NCI-H1092 (cell line): ENCODE measurements at places on chromosomes 7 and 10.
A peak's percentile ranks its signal among the peaks of the same experiment; 100 is the strongest.

GRCh38 chr7:100602889-100603725 lies 944 bp downstream of the PCOLCE start:
- DNase-seq = no peak

DNA sequence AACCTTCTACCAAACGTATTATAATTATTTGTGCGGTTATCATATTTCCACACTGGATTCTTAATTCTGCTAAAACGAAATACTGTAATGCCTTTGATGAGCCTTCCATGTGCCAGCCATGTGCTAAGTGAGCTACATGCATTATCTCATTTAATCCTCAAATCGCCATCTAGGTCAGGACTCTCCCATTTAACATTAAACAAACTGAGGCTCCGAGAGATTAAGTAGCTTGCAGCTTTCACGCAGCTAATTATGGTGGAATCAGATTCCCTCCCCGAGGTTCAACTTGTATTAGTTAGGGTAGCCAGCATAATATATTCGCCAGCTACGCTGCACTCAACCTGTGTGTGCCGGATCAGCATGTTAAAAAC lies 798 bp upstream of the TSPAN33 start:
- DNase-seq = no peak

- DNase-seq = no peak
Measured at GRCh38 chr10:35639021-35639727, 2.9 kb downstream of the FZD8 start.

DNA sequence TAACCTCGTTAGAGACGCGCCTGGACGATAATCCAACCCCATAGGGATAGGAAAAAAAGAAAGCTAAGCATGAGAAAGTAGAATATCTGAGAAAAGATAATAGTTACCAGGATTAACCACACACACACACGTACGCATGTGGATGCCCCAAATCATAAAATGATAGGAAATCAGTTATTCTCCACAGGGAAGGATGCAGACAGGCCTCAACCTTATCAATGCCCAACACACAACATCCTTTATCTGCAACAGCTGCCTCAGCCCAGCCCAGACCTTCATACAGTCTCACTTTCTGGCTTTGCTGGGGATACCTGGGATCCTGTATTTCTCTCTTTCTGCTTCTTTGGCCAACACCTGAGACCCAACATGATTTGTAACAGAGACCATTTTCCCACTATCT lies 123.0 kb downstream of the NOC3L start:
- no peak for DNase-seq

GRCh38 chr10:22554461-22555182 lies 159.8 kb downstream of the PIP4K2A start:
- peak; percentile 62 for DNase-seq

DNA sequence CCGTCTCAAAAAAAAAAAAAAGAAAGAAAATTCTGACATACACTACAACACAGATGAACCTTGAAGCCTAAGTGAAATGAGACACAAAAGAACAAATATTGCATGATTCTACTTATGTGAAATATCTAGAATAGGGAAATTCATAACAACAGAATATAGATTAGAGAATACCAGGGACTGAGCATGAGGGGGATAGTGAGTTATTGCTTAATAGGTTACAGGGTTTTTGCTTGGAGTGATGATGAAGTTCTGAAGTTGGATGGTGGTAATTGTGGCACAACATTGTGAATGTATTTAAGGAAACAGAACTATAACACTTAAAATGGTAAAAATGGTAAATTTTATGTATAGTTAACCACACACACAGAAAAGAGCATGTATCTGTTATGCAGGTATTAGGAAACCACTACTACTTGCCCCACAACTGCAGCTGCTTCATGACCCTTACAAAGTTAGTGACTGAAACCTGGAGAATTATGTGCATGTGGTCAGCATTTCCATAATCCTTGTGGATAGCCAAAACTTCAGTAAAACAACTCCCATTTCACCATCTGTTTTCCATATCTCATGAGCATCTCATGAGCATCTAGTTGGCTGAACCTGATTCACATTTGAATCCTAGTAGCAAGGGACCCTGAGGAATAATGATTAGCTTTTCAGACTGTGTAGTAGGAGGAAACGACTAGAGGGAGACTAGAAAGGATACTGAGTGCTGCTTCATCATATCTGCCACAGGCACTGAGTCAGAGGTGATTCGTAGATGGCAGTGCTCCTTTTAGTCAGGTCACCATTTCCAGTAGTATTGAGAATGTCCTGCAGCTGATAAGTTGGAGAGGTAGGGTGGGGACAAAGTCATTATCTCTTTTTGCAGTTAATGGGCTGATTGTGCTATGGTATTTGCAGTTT lies 26.3 kb downstream of the SAMD8 start:
- no peak for DNase-seq

DNA sequence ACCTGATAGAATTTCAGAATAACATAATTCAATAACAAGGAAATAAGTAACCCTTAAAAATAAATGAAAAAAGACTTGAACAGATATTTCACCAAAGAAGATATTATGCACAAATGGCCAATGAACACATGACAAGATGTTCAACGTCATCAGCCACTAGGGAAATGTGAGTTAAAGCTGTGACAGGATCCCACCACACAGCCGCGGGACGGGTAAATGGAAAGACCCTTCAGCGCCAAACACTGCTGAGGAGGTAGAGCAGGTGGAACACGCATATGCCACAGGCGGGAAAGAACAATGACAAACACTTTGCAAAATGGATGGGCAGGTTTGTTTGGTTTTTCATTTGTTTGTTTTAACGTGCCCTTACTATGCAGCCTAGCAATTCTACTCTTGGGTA lies 86.1 kb upstream of the RNF32 start:
- peak; percentile 31 for DNase-seq

DNA sequence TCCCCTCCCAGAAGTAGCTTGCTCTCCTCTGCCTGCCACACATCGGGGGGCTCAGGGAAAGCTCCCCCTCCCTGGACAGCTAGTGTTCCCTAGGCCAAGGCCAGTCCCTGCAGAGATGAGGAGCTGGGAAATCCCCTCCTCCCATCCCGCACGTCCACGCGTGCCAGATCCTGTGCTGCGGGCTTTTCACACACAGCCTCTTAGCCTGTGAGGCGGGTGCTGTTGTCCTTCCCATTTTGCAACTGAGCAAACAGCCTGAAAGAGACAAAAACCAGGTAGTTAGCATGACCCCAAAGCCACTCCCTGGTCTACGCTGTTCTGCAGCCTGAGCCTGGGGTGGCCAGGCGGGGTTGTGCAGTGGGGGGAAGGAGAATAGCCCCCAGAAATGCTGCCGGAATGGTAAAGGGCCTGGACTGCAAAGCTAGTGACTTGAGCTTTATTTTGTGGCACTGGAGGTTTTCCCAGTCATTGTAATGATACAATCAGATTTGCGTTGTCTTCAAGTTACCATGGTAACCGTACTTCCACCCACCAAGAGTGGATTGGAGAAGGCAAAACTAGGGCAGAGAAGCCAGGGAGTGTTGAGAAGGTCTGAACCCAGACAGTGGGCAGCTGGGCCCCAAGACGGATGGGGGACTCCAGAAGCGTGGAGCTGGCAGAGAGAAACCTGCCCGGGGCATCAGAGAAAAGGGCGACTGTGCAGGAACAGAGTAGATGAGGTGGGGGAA lies 98.6 kb upstream of the KCTD7 start:
- DNase-seq = no peak

DNA sequence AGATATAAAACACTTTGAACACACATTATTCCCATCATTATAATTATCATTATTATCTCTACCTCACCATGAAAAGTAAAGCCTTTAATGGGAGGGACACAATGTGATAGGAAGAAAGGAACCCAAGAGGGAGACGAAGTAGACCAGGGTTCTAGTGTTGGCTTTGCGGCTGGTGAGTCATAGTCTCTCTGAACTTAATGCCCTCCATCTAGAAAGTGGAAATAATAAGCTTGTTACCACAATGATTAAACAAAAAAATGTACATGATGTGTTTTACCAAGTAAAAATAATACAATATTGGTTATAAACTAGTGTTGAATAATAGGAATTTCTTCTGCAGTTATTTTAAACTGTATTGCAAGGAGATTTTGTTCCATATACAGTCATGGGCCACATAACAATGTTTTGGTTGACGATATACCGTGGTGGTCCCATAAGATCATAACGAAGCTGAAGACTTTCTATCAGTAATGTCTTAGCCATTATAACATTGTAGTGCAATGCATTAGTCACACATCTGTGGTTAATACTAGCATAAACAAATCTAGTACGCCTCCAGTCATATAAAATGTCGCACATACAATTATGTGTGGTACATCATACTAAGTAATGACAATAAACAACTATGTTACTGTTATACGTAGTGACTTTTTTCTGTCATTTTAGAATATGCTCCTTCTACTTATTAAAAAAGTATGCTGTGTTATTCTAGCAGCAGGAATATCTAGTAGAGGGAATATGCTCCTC lies 450.6 kb upstream of the SORCS1 start:
- no peak for DNase-seq

DNA sequence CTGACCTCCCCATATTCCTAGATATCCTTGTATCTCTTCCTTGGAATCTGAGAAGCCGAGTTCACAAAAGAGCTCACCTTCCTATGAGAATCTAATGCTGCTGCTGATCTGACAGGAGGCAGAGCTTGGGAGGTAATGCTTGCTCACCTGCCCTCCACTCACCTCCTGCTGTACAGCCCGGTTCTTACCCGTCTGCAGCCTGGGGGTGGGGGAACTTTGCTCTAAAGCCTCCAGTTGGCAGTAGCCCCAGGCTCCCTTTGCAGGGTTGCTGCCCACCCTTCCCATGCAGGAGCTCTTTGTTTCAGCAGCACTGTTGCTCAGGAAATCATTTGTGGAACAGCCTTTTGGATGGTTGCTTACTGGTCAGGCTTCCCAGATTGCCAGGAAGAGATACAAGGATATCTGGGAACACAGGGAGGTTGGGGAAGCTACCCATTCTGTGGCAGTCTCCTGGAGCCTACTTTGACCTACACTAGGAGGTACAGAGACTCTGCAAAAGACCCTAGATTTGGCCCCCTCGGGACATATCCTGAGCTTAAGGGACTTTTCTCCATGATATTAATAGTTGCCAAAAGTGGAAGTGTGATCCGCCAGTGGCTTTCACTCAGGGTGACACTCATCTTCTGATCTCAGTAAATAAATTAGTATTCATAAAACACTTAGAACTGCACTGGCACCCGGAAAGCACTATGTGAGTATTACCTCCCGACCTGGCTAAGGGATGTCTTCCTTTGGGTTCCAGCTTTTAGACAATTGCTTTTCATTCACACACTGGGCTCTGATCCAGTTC lies 363.7 kb upstream of the PODXL start:
- DNase-seq = no peak

DNA sequence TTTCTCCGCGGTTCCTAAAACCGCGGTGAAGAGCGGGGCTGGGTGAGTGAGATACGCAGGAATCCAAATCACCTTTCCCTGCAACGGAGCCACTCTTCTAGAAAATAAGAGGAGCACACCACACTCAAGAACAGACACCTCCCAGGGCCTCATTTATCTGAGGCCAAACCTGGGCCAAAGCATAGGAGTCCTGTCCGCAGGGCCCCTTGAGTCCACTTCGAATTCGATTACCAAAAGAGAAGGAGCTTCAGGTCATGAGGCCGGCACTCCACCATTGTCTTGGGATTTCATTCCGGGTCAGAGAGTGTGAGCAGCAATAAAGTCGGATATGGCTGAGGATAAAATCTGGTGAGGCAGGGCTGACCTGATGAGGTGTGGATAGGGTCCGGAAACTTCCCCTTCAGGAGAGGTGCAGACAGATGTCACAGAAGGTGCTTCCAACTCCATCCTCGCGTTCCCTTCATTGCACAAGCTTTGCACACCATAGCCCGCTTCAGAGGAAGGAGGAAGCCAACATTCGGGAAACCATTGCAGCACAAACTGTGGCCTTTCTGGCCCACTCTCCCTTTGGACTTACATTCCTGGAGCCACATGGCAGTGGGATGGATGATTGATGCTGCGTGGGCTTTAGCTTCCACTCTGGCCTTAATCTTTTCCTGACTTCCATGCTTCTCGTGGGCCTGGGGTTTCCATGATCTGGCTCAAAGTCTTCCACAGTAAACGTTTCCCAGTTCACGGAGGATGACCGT lies 27.2 kb upstream of the ZNF273 start:
- DNase-seq = no peak

GRCh38 chr7:150685219-150686029 lies at the start of gene GIMAP2:
GIMAP2 (plus strand) TSS chr7:150685706; CDS start chr7:150687060, 1,354 bp downstream.
- no peak for DNase-seq

DNA sequence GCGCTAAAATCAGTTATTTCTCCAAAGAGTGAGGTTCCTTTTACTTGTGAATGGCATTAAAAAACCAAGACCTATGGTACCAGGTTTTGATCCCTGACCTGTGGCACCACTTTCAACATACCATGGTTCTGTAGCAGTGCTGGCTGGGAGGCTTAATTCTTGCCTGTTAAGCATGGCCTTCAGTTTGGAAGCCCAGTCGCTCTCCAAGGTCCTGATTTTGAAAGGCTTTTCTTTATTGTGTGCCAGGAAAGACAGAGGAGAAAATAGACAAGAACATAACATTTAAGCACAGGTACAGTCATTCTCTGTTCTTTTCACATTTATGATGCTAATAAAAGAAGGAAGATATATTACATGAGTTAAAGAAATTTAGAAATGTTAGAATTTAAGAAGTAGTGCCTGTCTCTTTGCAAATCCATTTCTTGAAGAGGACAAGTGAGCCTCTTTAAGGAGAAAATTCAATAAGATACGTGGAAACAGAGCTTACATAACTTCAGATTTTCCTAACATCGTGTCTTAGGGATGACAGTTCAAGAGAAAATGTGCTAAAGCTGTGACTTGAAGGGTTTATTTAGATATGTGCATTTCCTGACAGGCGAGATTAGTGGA lies 357.6 kb downstream of the DPP6 start:
- DNase-seq = no peak

DNA sequence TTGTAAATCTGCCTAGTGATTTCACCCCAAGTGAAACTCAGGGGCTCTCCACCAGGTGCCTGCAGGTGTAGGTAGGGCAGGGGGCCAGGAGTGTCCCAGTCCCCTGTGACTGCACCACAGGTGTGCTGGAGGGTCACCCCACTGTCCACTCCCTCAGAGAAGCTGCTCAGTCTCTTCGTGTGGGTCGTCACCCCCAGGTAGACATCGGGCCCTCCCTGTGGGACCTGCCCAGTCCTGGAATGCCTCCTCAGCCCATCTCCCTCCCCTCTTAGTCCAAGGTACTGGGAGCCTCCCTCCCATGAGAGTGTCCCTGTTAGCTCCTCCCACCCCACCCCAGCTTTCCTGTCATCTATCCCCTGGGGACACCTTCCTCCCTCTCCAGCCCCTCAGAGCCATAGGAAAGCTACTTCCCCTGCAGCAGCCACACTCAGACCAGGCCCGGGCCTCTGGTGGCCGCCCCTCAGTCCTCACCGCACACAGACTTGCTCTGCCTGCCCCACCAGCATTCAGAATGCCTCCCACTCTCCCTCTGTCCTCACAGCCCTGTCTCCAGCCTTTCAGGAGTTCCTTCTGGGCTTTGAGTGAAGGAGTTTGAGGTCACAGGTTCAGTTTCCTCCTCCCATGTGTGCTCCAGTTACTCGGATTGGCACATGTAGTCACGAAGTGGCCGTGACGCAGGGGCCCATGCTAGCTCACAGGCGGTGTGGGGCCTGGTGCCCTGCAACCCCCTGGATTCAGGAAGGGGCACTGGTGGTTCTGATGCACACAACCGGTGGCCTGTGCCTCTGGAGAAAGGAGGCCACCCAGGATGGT lies 5.1 kb downstream of the ALOX5 start:
- no peak for DNase-seq

GRCh38 chr7:35702541-35702940 lies 7.6 kb upstream of the HERPUD2 start:
- DNase-seq = no peak

- no peak for DNase-seq
Measured at GRCh38 chr10:125555267-125555666, 127.7 kb downstream of the TEX36 start.

- DNase-seq = peak; percentile 13
Measured at GRCh38 chr7:149741629-149742028, 31.8 kb downstream of the ZNF467 start.

- no peak for DNase-seq
Measured at GRCh38 chr10:58734116-58734515, 221.4 kb downstream of the BICC1 start.
